ENCODE measurements at places on chromosomes 11 and 22. TPM values are rescaled to one million over a fixed set of nuclear protein-coding genes. Genes with fewer than 3 reads are reported as not detected.

GRCh38 chr11:15933886-15934625, 422.3 kb downstream of the SOX6 start:
- DNase-seq: no peak

GRCh38 chr11:121389651-121390050, 62.5 kb upstream of the SORL1 start:
- peak; percentile 81 for DNase-seq

Gene JHY
- 1.3 TPM for total RNA-seq

GRCh38 chr11:118281284-118281683, 17.2 kb upstream of the MPZL2 start:
- no peak for DNase-seq

Gene TMEM45B
- 0.11 TPM for total RNA-seq

GRCh38 chr11:46489656-46490560, 98.3 kb upstream of the CHRM4 start:
- no peak for DNase-seq

DNA sequence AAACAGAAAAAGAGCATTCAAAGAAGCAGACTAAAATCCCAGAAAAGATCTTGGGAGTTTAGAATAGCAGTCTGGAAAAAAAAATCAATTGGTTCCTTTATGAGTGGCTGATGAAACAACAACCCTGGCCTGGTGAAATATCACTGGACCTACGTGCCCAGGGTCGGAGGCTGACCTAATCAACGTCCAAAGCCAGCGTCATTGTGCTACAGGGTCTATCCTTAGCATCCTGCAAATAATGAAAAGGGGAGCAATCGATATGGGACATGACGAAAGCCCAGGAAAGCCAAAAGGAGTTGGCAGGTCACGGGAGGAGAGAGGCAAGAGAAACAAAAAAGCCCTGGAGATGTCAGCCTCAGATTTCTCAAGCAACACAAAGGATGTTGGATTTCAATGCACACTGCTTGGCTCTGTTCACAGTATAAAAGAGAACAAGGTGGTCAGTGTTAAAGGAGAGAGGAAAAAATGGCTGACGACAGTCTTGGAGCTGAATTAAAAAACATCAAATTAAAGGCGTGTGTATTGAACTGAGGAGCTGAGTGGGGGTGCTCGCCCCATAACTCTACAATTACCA, 148.8 kb downstream of the BLID start:
- DNase-seq: no peak

GRCh38 chr22:26448334-26448733, 19.3 kb downstream of the ASPHD2 start:
- DNase-seq: no peak

Gene DLG2
- total RNA-seq: 9.9 TPM

- DNase-seq: no peak
Measured at GRCh38 chr11:76765863-76766350, 17.2 kb upstream of the TSKU start.

Gene NLRP6
- 0.19 TPM for total RNA-seq

Gene LSP1
- 35.1 TPM for total RNA-seq

DNA sequence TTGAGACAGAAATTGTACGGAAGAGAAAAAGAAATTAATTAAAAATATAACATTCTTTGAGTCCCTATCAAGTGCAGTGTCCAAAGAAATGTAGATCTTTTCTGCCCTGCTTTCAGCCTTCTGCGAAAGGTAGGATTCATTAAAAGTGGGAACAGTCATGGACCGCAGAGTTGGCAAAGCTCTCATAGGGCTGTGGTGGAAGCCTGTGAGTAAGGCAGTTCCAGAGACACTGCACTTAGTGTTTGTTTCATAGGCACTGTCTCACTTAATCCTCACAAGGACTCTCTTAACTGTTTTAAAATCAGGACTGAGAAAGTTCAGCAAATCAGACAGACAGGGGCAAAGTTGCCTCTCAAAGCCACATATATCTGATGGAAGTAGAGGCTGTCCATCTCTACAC, 5.5 kb downstream of the MRGPRX2 start:
- DNase-seq: no peak

DNA sequence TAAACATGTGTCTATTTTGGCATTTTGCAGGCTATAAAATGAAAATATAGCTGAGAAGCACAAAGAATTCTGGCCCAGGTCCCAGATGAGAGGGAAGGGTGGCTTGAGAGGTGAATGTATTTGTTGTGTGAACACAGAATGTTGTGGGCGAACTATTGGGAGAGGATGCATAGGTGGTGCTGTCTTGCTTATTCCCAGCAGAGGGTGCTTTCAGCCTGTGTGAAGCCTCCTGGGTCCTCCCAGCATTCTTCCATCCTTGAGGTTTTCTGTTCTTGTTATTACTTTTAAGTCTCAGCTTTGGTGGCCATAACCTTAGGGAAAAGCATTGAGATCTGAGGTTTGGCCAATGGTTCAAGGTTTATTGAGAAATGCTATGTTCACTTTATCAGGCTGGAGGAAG, 108.7 kb upstream of the SNX19 start:
- DNase-seq: no peak

DNA sequence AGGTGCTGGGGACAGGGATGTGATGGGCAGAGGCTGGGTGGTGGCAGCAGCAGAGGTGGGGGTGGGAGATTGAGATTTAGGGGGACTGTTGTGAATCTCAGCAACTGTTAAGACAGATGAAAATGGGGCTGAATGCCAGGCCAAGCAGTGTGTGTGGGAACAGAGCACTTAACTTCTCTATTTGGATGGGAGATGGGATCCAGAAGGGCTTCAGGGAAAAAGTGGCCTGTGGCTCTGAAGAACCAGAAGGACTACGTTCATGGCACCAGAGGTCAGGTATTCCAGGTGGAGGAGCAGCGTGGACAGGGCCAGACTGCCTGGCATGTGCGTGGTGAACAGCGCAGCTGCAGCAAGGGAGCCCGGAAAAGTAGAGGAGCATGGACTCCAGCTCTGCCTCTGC, 82.6 kb upstream of the SYT13 start:
- no peak for DNase-seq

Gene HSPB2
- total RNA-seq: 59.9 TPM

Gene NPAS4
- not detected for total RNA-seq

Gene SERPING1
- total RNA-seq: 90.0 TPM

Gene APOL3
- total RNA-seq: 22.5 TPM

Gene EPS8L2
- total RNA-seq: 2.3 TPM

- DNase-seq: no peak
Measured at GRCh38 chr22:23751441-23751996, 607 bp upstream of the ZNF70 start.

- DNase-seq: no peak
Measured at GRCh38 chr11:87739261-87739660, 436.0 kb downstream of the RAB38 start.

Gene ELF5
- total RNA-seq: not detected

DNA sequence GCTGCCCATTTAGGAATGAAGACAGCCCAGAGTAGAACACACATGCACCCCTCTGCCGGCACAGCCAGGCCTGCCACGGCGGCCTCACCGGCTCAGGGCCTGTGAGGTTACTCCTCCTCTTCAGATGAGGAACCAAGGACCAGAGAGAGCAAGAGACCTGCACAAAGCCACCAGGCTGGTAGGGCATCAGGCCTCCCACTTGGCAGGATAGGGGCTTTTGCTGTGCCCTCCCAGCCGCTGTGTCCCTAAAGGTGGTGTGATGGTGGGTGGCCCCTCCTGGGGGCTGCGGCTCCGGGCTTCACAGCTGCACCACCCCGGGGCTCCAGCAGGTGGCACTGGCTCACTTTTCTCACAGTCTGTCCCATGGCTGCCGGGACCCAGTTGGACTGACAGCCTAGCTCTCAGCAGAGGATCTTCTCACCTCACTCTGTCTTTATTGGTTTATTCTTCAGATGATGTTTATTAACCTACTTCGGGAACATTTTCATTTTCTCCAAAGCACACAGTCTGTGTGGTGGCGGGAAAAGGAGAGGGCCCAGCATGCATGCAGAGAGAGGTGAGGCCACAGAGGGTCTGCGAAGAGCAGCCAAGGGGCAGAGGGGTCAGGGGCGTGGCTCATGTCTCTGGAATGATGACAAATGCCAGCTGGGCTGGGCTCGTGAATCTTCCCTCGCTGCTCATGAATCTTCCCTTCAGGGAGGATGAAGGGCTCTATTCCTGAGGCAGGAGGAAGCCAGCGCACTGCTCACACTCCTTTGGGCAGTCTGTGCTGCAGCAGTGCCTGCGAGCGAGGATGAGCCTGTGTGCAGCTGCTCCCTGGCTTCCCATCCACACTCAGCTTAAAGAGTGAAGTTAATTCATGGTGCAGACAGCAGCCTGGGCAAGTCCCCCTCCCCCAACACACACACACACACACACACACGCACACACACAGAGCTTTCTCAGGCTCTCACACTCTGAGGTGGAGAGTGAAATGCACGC, 101.1 kb upstream of the PITPNB start:
- DNase-seq: peak; percentile 84

DNA sequence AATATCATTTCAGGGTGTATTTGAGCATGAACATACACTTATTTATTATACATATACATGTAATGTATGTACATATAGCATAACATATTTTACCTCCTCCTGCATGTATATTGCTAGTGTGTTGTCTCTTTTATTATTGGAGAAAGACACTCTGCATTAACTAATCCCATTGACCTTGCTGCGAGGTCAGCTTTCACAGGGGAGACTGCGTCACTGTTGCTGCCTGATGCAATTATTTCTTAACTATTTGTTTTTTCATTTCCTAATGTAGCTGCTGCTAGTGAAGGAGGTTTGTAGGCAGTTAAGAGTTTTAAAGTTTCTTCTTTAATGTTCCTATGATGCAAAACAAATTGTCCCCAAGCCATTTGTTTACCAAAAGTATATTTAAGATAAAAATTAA, 185.4 kb upstream of the CNTN5 start:
- DNase-seq: no peak

- DNase-seq: no peak
Measured at GRCh38 chr11:69721106-69721505, 17.3 kb upstream of the FGF19 start.

DNA sequence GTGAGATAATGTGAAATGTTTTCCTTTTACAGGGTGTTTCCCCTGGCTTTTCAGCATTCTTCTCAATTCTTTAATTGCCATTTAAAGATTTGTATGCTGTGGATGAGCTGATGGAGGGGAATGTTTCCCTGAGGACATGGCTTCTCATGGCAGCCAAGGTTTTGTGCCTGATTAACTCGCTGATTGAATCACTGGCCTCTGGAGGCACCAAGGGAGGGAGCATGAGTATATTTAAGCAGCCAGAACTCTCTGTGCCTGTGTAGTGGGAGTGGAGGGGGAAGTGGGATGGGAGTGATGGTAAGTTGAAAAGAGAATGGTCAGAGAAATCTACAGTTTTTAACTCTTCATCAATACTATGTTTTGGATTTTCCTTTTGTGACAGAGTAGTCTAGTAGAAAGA, 88.7 kb downstream of the STIM1 start:
- no peak for DNase-seq

Gene DERL3
- 2.2 TPM for total RNA-seq

GRCh38 chr22:25702040-25702439, 39.9 kb upstream of the MYO18B start:
- no peak for DNase-seq

DNA sequence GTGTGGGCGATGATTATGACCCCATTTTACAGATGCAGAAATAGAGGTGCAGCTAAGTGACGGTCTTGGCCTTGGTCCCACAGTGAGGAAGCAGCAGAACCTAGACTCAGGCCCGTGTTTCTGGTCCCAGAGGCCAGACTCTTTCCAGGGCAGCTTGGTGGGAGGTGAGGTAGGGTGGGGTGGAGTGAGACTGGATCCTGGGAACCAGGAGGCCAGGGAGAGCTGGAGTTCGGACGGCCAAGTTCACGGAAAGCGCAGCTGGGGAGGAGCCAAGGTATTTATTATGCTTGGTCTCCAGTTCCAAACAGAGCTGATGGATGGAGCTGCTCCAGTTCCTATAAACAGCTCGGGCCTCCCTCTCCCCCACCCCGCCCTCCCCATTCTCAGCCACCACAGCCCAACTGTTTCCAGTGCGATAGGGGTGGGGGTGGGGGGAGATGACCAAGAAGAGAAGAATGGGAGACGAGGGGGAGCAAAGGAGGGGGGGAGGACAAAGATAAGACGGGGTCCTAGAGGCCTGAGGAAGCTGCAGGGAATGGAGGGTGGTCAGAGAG, 16.2 kb downstream of the LRRC32 start:
- peak; percentile 76 for DNase-seq

DNA sequence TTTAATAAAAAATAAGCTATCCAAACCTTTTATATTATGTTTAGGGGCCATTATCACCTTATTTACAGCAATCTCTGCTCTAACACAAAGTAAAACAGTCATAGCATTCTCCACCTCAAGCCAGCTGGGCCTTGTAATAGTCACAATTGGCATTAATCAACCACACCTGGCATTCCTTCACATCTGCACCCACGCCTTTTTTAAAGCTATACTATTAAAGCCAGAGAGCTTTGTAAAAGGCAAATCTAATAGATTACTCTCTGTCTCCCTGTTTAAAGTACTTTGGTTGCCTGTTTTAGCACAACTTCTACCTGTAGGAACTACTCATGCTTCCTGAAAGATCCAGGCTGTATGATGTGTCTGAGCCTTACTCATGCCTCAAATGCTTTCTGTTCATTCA, 113.1 kb downstream of the CSNK2A3 start:
- DNase-seq: no peak

Gene PRG2
- not detected for total RNA-seq

Gene ESAM
- 50.2 TPM for total RNA-seq

Gene PKNOX2
- total RNA-seq: 7.1 TPM

Gene NDUFA6
- total RNA-seq: 183 TPM

Gene BAIAP2L2
- total RNA-seq: 0.24 TPM

Gene CNTF
- total RNA-seq: 1.3 TPM

GRCh38 chr11:442611-443081, 835 bp upstream of the ANO9 start:
- DNase-seq: no peak

Gene FOLH1
- total RNA-seq: 0.59 TPM

Gene LRRC55
- total RNA-seq: 0.13 TPM

Gene MYO7A
- total RNA-seq: 3.0 TPM

GRCh38 chr11:29448246-29448877, 568.5 kb downstream of the KCNA4 start:
- DNase-seq: no peak

GRCh38 chr22:33220476-33221080, 162.4 kb upstream of the SYN3 start:
- no peak for DNase-seq

GRCh38 chr22:44728761-44729324, 23.5 kb upstream of the ARHGAP8 start:
- DNase-seq: no peak

- no peak for DNase-seq
Measured at GRCh38 chr11:20865161-20865560, 195.8 kb downstream of the NELL1 start.

DNA sequence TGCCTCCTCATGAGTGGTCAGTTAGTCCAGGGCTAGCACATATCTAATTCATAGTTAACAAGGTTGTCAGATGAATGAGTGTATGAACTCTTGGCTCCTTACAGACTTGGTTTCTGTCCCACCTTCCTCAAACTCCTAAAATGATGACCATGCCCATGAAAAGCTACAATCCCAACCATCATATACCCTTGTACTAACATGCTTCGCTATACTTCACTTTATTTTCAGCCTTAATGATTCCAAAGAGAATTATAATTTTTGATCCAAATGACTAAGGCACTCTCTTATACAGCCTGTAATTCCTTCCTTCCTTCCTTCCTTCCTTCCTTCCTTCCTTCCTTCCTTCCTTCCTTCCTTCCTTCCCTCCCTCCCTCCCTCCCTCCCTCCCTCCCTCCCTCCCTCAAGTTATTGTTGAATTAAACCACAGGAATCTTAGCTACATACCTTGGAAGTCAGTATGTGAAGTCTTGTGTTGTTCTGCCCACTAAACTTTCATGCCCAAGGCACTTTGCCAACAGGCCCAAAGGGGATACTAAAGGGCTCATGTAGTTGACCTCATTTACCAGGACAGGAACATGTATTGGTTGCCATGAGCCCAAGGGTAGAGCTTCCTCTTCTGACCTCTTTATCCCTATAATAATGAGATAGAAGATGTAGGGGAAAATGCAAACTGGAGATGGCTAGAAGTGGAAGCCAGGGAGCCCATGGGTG, 37.4 kb downstream of the CALCA start:
- no peak for DNase-seq
